ENCODE measurements at places on chromosomes 6 and 20.

- DNase-seq = no peak
These were observed 29.3 kb upstream of the EMILIN3 start for GRCh38 chr20:41395667-41396664.

GRCh38 chr20:8389381-8390036, 257.4 kb downstream of the PLCB1 start:
- DNase-seq = peak; percentile 36

DNA sequence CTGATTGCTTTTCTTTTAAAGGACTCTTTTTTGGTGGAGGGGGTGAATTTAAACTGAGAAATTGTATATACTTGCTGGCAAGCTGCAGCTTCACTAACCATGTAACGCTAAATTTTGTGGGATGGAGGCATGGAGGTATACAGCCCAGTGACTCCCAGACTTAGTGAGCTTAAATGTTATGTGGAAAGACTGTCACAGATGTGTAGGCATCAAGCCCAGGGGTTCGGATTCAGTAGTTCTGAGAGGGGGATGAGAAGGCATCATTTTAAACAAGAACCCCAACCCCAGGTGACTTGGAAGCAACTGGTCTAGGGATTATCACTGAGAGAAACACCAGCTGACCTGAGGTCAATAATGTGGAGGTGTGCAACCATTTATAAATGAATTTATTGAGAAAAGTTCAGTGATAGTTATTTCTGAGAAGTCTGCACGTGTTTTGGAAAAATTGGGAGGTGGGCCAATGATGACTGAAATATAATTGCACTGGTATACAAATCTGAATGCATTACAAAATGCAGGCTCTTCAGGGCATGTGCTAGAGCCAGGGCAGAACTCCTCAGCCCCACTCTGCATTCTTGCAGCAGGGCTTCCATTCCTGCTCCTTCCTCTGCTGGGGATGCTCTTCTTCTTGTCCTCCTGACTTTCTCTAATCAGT, 26.9 kb downstream of the RFPL4B start:
- DNase-seq = no peak

- no peak for DNase-seq
These were observed 140.1 kb downstream of the CEBPB start for GRCh38 chr20:50330504-50331313.

DNA sequence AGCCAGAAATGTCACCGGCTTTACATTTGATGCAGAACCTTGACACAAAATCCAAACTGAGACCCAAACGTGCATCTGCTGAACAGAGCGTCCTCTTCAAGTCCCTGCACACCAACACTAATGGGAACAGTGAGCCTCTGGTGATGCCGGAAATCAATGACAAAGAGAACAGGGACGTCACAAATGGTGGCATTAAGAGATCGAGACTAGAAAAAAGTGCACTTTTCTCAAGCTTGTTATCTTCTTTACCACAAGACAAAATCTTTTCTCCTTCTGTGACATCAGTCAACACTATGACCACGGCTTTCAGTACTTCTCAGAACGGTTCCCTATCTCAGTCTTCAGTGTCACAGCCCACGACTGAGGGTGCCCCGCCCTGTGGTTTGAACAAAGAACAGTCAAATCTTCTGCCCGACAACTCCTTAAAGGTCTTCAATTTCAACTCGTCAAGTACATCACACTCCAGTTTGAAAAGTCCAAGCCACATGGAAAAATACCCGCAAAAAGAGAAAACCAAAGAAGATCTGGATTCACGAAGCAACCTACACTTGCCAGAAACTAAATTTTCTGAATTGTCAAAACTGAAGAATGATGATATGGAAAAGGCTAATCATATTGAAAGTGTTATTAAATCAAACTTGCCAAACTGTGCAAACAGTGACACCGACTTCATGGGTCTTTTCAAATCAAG, 108.4 kb downstream of the RTN4IP1 start:
- no peak for DNase-seq

DNA sequence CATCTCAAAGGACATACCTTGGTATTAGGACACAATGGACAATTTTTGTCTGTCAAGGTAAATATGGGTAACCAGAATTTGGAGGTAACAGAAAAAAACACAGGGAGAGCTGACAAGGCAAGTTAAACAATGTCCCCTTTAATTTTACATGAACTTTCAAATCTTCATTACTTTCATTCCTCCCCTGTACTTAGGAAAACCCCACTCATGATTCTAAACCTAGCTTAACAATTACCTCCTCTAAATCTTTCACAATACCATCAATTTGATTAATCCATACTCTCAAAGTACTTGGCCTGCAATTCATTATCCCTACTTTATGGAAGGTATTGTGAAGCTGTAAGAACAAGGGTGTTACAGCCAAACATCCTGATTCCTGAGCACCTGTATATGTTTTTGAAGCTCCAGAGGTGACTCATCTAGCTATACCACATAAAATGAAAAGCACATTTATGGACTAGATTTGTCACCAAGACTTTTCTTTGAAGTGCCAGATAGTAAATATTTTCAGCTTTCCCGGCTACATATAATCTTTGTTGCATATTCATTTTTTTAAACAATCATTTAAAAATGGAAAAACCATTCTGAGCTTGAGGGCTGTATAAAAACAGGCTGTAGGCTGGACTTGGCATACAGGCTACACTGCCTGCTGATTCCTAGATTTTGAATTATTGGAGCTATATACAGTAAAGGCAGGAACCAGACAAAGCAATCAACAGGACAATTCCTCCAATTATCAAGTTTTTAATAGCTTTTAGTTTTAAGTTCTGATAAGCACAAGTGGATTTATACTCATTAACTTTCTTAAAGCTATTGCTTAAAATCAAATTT, 22.9 kb downstream of the DEK start:
- no peak for DNase-seq

GRCh38 chr6:125503181-125503580, 201.4 kb upstream of the HDDC2 start:
- DNase-seq = no peak

DNA sequence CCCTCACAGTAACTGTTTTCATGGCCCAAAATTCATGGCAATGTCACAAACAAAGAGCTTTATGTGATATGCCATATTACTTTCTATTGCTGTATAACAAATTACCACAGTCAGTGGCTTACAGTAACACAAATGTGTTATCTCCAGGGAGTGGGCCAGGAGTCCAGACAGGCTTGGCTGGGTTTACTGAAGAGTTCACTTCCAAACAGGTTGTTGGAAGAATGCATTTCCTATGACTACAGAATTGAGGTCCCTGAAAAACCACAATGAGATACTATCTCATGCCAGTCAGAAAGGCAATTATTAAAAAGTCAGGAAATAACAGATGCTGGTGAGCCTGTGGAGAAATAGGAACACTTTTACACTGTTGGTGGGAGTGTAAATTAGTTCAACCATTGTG, 431.9 kb downstream of the PKHD1 start:
- DNase-seq = no peak

DNA sequence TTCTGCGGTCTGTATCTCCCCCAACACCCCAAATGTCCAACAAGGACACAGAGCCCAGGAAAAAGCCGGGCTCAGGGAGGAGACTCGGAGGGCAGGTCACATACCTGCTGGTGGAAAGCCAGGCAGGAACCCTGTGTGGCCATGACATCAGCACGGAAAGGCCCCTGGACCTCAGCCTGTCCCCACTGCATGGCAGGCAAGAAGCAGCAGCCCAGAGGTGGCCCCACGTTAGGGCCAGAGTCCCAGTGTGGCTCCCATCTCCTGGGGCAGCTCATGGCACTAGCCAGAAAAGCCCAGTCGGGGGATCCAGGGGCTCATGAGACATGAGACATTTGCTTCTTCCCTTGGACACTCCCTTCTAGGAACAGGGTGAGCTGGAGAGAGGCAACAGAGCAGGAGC, 258.7 kb downstream of the DLL1 start:
- DNase-seq = no peak

DNA sequence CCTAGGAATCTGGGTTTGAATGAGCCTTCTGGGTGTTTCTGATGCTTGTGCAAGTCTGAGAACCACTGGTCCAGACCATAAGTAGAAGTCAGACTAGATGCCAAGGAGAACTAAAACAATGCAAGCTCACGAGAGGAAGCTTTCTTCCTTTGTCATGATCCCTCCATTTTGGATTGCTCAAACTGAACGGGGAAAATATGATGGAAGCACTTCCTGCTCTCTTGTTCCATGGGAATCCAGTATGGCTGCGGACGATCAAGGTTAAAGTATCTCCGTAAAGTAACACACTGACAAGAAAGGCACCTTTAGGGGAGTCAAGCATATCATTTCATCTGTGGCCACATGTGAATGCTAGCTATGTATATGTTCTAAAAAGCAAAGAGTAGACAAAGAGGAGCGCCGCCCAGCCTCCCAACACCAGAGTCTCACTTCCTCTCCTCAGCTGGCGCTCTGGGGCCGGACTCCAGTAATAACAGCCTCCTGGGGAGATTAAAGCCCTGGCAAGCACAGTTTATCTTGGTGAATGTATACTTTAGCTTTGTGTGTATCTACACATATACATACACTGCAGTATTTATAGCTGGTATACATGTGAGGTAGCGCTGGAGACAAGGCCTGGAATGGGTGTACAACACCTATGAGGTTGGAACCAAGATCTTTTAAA, 88.1 kb downstream of the FOXC1 start:
- DNase-seq = no peak

DNA sequence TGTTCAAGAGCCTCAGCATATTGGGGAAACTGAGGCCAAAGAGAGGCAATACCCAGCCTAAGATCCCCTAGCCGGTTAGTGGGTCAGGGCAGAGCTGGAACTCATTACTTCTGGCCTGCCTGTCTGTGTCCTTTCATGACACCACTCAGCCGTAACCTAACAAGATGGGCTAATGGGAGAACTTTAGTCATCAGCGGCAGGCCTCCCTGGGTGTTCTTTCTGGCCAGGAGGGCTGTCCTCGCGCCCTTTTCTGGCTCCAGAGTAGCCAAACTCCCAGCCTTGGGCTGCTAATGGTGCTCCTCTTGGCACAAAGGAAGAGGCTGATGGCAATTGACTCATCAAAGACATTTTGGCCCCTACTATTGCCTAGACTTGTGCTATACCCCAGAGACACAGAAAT, 76.6 kb downstream of the NCR2 start:
- no peak for DNase-seq

DNA sequence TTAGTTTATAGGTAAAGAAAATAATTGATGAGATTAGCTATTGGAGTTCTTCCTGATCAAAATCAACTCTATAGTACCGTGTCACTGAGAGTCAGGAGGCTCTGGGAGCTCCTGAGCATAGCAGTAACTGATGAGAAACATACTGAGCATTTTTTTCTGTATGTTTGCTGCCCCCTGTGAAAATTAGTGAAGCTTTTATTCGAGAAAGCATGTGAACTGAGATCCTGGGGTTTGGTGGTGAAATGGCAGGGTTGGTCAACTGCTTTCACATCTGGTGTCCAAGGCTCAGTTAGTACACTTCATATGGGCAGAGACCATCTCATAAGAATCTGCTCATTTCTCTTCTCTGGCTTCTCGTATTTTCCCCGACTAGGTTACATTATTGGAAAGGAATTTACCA, 4.1 kb upstream of the ABT1 start:
- DNase-seq = no peak

DNA sequence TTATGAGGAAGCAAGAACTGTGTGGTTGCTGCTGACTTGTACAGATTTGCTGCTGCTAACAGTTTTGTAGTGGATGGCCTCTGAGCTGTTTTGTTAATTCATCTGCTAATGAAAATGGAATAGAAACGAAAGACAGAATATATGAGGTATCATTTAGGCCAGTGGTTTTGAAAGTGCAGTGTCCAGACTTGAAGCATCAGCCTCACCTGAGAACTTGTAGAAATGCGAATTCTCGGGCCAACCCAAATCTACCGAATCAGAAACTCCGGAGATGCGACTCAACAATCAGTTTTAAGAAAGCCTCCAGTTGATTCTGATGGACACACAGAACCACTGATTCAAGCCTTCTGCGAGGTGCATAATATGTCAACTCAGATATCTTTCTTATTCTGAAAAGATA, 62.5 kb downstream of the CAP2 start:
- DNase-seq = no peak

GRCh38 chr6:151075930-151076555, 163.7 kb upstream of the AKAP12 start:
- DNase-seq = no peak

GRCh38 chr6:134873500-134874388, 76.2 kb downstream of the ALDH8A1 start:
- no peak for DNase-seq

DNA sequence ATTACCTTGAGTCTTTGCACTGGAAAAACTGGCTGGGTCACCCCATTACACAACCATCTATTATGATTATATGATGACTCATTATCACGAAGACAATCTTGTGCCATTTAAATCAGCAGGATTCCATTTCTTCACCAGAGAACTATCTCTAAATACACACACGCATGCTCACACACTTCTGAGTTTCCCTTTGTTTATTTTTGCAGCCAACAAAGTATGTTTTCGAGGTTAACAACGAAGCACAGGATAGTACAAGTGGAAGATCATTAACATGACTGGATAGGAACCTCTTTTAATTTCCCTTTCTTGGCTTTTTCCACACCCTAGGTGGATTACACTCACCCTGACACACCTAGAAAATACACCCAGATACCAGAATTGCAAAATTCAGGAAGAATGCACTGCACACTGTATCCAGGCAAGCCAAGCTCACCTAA, 18.9 kb downstream of the PERP start:
- DNase-seq = peak; percentile 62

DNA sequence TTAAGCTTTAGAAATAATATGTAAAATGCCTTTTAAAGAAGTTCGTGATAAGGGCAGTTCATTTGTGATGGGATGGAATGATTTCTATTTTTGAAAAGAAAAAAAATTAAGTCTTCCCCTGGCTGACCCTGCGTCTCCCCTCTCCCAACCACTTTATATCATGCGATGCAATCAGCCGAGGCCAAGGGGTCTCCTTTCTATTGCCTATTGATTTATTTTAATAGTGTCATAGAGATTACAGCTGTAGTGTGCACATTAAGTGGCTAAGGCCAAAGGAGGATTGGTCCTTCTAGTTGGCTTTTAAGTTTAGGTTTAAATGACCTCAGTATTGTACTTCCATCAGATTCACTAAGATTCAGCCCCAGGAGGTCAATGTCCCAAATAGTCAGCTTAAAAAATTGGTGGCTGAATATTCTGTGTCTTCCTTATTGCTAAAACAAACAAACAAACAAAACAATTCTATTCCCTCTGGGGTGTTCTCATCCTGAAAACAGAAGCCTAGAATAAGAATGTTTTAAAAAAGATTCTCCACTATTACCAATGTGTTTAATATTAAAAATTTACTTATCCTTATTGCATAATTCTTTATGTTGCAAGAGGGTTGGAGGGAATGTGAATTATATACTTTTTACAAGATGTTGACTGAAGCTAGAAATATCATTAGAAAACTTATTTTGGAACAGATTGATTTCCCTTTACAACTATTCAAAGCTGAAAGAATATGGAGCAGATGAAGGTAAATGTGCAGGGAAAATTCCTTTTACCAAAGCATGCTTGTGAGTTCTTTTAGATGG, 359.1 kb downstream of the SAMD5 start:
- DNase-seq = no peak

GRCh38 chr20:588932-589672, 21.0 kb downstream of the TCF15 start:
- DNase-seq = no peak

DNA sequence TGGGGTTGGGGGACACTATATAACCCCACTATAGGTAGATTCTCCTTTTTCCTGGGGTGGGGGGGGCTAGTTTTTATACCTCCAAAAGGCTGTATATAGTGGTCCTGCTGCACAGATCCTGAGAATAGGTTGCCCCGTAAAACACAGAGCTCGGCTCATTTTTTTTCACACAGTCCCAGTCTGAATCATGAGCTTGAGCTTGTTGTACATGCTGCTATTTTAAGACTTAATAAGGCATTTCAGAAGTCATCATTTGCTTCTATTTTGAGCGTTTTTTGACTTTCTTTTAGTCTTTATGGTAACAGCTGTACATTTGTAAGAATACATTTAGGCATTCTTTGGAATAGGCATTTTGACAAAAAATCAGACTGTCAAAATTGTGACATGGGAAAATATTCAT, 30.5 kb downstream of the SLC9A8 start:
- no peak for DNase-seq

Measured in GM03348 (cell line).